ENCODE measurements at places on chromosomes 12 and 14.
A peak's percentile ranks its signal among the peaks of the same experiment; 100 is the strongest.

GRCh38 chr14:92224358-92224954, 98.5 kb upstream of the SLC24A4 start:
- no peak for DNase-seq

GRCh38 chr12:553216-554000, 93.7 kb downstream of the B4GALNT3 start:
- DNase-seq: peak; percentile 47

- DNase-seq: peak; percentile 50
Measured at GRCh38 chr12:122204167-122205052, 901 bp downstream of the B3GNT4 start.

DNA sequence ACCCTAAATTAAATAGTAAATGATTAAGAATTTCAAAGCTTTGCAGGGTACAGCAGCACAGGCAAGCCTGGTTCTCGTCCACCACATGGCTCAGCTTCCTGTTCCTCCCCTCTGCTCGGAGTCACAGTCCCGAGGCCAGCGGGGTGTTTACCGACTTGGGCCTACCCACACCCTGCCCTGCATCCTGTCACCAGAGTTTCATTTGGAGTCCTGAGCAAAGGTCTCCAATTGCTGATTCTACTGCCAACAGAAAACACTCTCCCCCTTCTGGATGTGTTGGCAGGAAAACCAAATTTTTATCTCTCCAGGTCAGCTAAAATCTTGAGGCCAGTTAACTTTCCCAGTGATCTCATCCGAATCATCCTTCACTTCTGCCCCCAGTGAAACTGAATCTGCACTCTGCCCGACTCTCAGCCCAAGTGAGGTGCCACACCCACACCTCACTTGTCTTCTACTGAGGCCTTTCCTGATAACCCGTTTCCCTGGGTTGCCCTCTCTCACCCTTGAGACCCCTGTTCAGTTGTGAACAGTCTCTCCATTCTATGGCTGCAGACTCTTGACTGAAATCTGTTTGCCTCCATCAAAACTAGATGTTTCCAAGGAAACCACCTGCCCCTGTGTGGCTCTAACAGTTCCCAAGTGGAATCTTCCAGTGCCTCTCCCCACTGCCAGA, 71.2 kb downstream of the VCPKMT start:
- peak; percentile 83 for DNase-seq

DNA sequence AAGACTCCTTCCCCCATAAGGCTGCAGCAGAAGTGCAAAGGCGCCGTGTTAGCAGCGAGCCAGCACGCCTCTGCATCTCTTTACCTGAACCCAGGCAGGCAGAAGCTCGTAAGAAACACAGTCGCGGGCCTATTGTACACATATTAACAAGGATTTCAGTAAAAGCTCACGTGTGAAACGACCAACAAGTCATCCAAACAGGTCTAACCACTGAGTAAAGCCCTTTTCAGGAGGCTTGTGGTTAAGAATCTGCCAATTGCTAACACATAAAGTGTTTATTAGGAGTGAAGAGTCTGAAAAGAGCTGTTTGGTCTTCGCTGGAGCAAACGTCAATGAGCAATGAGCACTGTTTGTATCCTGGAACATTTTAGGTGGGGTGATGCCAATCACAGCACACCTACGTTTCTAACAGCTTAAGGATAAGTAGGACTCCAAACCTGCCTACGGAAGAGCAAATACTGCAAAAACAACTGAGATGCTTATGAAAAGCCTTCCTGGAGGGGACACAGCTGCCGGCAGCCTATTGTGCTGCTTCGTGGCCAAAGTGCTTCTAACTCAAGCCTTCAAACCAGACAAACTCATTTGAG, 43.1 kb downstream of the PRKAB1 start:
- no peak for DNase-seq

GRCh38 chr12:94148739-94149118, 352 bp downstream of the PLXNC1 start:
- no peak for DNase-seq

DNA sequence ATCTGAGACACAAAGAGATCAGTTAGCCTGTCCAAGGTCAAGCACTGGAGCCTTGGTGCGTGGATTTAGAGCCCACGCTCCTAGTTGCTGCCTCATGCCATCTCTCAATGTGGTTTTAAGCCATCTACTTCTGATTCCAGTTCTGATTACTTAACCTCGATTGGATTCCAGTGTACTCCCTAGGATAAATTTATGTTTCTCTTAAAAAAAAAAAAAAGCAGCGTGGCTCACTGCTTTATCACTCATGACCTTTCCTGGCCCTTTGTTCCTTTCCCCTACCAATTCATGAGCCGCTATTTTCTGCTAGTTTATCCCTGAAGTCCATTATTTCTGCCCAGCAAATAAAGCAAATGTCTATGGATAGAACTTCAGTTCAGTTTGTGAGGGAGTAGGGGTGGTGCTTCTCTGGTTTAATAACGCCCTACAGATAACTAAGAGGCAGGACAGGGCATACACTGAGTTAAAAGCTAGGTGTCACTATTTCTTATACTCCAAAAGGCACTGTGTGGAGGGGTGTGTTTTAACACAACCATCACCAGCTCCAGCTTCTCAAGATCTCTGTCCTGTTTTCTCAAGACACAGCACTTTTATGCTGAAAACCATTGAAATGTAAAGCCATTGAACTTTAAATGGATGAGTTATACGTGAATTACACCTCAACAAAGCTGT, 9.8 kb upstream of the PARP11 start:
- DNase-seq: no peak

GRCh38 chr12:88361493-88361892, 218.8 kb downstream of the KITLG start:
- DNase-seq: no peak

DNA sequence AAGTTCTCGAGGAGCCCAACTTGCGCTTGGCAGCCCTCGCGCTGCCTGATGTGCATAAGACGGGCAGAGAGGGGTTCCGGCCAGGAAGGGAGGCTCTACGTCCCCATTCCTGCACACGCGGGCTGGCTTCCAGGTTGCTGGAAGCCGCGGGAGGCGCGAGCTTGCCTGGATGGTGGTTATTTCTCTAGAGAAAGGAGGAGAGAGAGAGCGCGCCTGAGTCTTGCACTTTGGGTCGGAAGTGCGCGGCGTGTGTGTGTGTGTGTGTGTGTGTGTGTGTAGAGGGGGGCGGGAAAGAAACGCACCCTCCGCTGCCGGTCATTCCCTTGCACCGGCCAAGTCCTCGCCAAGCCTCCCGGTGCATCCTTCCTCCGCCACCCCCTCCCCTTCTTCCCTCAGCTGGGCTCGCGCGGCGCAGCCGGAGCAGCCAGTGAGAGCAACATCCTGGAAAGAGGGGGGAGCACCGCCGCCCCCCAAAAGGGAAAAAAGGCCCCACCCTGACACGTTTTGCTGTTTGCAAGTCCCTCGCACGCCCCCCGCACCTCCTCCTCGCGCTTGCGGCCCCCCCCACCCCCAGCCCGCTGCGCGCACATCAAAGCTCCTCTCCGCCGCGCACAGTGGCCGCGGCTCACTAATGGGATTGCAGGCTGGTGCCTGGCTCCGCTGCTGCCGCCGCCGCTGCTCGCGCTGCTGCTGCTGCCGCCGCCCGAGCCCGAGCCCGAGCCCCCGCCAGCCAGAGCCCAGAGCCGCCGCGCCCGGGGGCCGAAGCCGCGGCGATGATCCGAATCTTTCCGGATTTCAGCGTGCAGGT, 4.4 kb upstream of the NPAS3 start:
- DNase-seq: no peak
